Left kidney (tissue), 8 donors: ENCODE measurements at places on chromosomes 3 and 15. TPM values are rescaled to one million over a fixed set of nuclear protein-coding genes. Genes with fewer than 3 reads are reported as not detected.

DNA sequence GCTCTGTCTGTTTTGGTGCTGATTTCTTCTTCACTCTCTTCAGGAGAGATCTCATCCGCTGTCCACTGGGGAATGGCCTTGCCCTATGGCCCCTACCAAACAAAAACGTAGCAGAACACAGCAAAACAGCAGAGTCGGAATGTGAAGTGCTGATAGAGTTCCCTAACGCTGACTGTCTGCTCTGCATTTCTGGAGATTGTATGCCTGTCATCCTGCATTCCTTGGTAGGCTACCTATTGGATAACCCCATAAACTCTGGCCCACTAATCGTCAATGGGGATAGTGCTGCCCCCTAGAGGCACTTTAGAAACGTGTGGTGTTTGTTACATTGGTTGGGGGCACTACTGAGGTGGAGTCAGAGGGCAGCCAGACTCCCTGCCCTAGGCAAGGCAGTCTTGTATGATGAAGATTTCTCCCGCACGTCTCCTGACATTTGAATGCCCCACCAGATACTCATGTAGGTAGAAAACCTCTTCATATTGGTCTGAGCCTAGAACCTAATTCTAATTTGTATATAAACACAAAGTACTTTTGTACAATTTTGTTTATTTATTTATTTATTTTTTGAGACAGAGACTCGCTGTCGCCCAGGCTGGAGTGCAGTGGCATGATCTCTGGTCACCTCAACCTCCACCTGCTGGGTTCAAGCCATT lies 15.6 kb upstream of the MAGEF1 start:
- peak; percentile 87 for DNase-seq

DNA sequence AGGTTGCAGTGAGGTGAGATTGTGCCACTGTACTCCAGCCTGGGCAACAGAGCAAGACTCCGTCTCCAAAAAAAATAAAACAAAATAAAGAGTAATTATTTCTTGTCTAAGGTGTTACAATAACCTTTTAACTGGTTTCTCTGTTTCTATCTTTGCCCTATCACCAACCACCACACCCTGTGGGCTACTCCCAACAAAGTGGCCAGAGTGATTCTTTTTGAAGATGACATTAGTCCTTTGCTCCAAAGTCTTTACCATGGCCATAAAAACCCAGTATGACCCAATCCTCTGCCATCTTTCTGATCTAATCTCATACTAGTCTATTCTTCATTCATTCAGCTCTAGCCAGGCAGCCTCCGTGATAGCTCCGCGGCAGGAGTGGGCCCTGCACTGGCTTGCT lies 62.8 kb downstream of the RFX7 start:
- no peak for DNase-seq

- no peak for DNase-seq
Observed at GRCh38 chr3:152610622-152611021, 224.3 kb upstream of the P2RY1 start.

GRCh38 chr3:127974226-127974625 lies 59.2 kb downstream of the KBTBD12 start:
- DNase-seq, result no peak

DNA sequence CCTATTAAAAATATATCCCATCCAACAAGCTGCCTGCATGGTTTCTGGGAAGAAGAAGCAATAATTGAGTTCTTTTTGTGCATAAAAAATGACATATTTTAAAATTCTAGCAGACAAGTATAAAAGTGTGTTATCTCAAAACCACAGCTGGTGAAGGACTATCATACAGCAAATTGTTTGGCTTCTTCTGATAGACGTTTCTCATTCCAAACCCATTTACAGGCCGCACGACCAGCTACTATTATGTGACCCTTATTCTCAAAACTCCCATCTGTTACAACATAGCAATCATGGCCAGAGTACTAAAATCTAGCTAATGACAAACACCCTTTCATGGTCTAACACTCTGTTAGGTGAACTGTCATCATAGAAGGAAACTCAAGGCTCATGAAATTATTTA lies 21.7 kb downstream of the ETFA start:
- no peak for DNase-seq

DNA sequence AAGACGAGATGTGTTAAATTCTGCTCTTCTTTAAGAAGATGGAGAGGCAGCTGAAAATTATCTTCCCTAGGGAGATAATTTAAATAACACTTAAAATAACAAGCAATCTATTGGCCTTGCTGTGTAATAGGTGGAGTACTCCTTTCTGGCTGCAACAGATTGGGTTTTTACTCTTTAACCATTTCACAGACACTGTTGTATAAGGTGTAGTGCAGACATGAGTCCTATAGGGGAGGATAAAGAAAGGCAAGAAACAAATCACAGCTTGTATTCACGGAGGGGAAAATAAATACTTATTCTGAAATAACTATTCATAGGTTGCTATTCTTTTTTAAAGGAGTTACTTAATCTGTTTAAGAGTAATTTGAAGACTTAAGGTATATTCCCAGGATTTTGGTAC lies 252.0 kb downstream of the ZPLD1 start:
- no peak for DNase-seq

- DNase-seq, result peak; percentile 61
Observed at GRCh38 chr3:160564949-160565441, 376 bp downstream of the KPNA4 start.

- DNase-seq, result no peak
Observed at GRCh38 chr3:136283627-136284026, 33.5 kb downstream of the PCCB start.

Gene SUSD5
- polyA plus RNA-seq, result 4.5 TPM

DNA sequence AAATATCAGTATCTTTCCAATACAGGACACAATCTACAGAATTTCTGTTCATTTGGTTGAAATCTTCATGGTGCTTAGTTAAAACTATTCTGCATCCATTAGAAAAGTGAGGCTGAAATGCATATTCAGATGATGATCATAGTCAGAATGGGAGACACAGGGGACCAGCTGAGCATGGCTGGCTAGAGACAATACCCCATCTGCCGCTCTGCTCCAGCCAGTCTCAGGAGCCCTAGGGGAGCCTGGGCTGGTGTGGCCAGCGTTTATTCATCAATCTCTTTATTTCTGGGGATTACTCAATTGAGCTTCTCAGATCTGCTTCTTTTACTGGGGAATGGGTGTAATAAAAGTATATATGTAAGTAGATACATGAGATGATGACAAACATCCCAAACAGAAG lies 470.9 kb upstream of the CDIN1 start:
- DNase-seq, result no peak

DNA sequence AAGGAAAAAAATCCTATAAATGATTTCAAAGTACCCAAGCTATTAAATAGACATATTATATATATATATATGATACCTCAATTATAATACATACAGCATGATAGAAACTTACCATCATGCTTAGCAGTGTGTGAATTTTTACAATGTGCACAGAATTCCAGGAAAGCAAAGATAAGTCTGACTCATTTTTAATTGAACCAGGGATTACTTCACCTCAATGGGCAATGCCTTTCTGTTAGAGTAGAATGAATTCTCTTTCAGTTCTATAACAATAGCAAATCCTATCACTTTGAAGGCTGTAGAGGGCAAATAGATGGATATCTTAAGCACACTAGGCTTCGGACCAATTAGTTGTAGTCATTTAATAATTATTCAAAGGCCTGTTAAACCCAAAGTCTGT lies 54.8 kb upstream of the P3H2 start:
- no peak for DNase-seq

Gene GOLGA8R
- polyA plus RNA-seq, result 10.9 TPM

DNA sequence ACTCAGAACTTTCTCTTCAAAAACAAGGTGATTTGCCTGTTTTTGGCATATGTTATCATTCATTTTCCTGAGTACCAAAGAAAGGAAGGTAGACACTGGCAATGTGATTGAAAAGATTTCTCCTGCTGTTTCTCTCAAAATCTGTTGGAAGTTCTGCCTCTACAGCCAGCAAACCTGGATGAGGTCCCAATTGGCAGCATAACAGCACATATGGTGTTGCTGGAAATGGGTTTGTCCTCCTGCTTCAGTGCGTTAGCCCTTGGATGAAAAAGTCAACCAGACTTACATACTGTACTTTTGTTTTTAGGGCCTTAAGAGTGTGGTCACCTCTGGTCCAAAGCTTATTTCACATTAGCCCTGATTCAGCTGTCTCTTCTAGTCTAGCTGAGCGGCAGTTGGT lies 237.6 kb upstream of the MME start:
- DNase-seq, result no peak

Gene PLS1
- polyA plus RNA-seq, result 28.9 TPM

DNA sequence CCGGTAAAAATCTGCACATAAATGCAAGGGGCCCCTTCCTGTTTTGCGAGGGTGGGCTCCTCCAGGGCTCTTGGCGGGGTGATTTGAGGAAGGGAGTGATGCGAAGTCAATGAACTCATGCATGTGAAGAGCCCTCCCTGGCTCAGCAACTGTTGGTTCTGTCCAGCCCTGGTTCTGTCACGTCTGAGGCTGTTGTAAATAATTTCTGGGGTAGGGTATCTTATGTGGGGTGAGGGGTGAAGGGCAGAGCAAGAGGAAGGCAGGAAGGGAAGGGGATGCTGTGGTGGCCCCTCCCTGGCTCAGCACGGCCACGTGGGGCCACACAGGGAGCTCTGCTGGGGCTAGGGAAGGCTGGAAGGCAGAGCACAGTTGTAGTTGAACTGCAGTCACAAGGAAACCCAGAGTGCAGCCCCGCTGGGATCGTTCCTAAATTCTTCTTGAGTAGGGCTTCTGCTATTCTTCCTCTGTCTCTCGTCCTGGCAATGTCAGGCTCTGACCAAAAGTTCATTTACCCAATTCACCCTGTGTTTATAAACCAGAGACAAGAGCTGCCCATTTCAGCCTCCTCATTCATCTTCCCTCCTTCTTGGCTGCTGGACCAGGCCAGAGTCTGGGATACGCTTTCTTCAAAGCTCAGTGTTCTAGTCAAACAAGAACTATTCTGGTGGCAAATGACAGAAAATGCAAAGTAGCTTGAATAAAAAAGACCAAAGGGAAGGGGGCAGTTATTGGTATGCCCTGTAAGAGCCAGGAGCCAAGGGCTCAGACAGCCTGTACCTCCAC lies 14.8 kb upstream of the TOPBP1 start:
- DNase-seq, result no peak

DNA sequence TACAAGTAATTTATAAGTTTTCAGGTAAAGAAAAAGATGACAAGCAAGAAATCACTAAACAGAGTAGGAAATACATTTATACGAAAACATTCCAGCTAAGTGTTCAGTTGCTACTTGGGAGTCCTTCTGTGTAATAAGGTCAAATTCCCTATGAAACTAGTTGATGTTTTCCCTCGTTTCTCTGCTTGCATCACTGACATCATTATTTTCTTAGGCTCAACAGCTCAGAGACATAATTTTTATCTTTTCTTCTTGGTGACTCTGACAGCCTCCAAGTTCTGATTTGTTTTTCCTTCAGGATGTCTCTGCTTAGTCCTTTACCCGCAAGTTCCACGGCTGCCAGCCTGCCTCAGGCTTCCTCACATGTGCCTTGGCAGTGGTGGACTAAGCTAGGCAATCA lies 173.6 kb downstream of the P3H2 start:
- no peak for DNase-seq

DNA sequence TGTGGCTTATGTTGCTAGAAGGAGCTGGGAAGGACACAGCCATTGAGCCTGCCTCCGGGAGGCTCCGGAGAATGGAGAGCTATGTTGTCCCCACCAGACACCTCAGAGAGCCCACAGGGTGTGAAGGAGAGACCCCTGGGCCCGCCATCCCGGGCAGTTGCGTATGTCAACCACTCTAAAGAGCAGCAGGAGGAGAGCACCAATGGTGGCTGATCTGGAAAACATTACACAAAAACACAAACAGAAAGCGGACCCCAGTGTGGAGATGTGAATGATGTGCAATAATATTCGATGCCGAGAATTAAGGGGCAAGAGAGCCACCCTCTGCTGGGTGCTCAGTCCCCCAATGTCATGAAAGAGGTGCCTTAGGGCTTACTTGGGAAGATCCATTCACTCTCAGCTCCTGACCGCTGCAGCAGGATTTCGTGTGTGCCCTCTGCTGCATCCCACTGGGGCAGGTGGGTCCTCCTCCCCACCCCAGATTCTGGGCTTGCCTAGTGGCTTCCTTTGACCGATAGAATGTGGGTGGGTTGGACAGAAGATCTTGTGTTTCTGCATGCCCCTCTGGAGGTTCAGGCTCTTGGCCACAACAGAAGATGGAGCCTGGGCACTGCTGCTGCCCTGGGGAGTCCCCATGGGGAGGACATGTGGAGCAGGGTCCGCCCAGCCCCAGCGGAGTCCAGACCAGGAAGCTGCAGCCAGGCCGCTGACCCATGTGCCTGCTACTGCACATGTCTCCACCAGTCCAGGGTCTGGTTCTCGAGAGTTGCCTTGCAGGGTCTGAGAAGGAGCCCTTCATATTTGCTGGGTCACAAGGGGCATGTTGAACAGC lies 245.3 kb downstream of the OCA2 start:
- DNase-seq, result no peak

Gene AADACL2
- polyA plus RNA-seq, result not detected

DNA sequence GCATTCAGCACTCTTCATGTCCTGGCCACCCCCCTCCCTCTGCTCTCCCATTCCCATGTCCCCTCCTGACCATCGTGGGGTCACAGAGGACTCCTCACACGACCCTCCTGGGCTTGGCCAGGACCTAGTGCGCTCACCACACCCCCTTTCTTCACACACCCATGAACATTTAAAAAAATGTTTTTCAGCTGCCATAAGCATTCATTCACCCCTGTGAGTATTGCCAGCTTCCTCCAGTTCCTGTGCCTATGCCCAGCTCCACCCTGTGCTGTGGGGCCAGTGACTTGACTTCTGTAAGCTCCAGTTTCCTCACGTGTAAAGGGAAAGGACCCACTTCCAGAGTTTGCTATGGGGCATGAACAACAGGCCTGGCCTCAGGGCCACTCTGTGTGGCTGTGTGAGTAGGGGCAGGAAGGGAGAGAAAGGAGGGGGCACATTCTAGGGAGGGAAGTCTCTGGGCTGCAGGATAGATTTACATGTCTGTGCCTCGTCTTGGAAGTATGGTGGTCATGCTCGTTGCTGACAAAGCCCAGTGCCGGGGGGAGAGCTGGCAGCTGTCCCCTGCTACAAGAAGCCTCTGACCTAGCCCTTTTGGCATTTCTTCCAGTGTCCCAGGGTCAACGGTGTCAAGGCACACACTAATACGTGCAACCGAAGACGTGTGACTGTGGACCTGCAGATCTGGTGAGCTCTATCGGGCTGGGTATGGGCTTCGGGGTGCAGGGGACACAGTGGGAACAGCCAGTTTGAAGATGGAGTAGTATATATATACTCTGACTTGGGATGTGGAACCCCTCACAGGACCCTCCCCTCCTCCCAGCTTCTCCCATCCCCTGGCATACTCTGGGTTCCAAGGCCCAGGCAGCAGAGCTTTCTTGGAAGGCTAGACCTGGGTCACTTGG lies 22.8 kb downstream of the ESYT3 start:
- DNase-seq, result no peak

GRCh38 chr3:78991656-78992055 lies 776.1 kb downstream of the ROBO1 start:
- DNase-seq, result no peak

Gene TRH
- 0.12 TPM for polyA plus RNA-seq

Gene OR5K2
- polyA plus RNA-seq, result 1.2 TPM

DNA sequence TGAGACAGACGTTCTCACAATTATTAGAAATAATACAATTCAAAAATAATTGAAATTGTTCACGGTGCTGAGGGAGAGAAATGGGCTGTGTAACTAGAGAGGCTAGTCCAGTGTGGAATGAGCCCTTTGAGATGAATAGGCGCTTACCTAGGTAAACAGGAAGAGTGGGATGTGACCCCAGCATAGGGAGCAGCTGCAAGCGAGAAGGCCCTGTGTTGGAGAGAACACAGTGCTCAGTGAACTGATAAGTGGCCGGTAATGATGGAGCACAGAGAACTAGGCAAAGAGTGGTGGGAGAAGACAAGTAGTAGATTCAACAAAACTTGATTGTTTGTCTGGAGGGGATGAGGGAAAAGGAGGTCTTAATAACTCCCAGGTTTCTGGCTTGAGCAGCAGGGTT lies 103.9 kb downstream of the HCN4 start:
- DNase-seq, result no peak

Gene SNAPC5
- 39.4 TPM for polyA plus RNA-seq
